ENCODE measurements at places on chromosomes 2 and 18.
A peak's percentile ranks its signal among the peaks of the same experiment; 100 is the strongest.

DNA sequence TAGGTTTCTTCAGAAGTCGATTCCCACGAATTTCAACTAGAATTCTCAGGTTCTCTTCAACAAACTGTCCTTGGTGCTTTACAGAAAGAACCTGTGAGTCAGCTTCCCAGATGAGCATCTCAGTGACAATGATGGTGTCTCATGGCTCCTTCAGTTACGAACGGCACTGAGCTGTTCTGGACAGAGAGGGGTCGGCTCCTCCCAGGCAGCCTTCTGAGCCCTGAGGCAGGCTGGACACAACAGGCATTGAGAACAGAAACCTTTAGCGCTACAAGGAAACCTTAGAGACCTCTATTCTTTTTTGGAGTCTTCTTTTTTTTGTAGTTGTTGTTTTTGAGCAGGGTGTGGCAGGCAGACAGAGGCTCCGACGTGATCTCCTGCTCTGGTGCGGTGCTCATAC lies 35.1 kb upstream of the ALKAL2 start:
- no peak for DNase-seq

DNA sequence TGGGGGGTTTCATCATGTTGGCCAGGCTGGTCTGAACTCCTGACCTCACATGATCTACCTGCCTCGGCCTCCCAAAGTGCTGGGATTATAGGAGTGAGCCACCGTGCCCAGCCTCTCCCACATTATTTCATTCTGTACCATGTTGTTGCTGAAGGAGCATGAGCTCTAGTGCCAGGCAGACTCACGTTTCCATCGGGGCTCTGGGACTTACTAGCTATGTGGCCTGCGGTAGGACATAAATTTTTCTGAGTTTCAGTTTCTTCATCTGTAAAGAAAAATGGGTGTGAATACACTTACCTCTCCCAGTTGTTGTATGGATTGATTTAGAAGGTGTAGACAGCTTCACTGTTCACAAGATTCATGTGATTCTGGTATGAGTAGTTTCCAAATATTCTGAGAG lies 30.8 kb upstream of the CCL20 start:
- DNase-seq, result no peak

GRCh38 chr2:191018643-191019119 lies 4.7 kb upstream of the STAT1 start:
- no peak for DNase-seq

DNA sequence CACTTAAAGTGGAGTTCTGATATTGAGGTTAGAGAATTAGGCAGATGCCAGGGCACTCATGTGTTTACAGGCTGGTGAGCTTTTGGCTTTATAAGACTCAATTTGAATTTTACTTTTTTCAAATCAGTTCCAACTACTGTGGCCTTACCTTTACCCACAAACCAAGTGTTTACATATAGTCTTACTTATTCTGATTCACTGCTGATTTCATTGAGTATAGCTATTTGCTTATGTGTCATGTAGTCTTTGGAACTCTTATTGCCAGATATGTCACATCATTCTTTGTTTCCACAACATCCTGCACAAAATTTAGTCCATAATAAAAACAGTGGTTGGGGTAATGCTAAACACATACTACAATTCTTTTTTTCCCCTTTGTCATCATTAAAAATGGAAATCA lies 96.5 kb downstream of the XIRP2 start:
- no peak for DNase-seq

DNA sequence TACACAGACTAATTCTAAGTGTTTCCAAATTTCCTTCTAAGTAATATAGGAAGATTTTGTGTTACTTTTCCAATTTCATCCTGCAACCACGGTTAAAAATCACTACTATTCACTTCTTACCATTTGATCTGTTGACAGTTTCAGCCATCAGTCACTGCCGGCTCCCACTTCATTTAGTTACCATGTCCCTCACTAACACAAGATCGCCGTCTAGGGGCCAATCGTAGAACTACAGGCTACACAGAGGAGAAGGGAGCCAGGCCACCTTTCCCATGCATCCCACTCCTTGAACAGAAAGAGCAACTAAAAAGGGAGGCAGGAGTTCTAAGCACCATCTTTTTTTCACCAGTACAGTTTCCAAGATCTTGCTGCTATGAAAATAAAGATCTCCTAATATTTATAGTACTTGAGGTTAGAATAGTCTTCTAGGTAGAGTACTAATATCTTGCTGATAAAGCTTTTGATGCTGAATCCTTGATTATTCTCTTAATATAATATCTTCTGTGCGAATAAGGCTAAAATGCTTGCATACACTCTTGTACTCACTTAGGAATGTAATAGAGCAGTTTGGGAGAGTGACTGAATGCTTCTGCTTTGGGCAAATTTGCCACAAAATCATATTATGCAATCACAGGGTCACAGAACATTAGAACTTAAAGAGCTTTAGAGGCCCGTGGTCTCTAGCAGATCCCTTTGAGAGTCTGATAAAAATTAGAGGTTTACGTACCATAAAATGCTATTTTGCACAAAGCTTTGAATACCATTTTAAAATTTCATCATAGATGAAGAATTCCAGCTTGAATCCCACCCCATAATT lies 39.5 kb upstream of the CYP1B1 start:
- peak; percentile 88 for DNase-seq

GRCh38 chr2:207887500-207887899 lies 117.8 kb upstream of the FZD5 start:
- no peak for DNase-seq

DNA sequence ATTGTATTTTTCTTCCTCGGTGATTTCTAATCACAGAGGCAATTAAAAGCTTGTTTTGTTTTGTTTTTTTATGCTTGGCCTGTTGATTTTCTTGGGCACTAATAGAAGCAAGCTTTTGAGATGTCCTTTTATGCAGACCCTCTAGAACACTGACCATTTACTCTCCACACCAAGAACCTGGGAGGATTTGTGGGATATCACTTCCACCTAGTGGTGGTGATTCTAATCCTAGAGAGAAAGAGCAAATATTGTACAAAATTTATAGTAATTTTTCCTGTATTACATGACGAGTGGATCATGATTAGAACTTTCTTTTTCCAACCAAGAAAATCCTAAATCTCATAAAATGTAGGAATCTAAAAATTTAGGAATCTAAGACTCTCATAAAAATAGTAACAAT lies 23.4 kb downstream of the NEMP2 start:
- no peak for DNase-seq

DNA sequence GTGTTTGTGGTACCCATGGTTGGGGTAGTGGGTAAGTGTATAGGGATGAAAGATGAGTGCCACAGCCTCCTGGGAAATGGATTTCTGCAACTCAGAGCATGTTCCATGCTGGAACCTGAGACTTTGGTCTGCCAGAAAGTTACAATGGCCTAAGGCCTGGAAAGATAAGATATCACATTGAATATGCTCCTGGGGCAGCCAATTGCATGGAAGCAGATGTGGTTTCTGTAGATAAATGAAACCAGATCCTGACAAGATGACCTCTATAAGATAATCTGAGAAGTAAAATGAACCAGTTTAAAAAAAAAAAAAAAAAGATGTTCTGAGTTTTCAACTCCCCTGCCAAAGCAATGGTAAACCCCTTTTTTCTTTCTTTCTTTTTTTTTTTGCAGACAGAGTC lies 91.4 kb upstream of the NCK2 start:
- DNase-seq, result no peak

GRCh38 chr2:72457801-72458516 lies 310.3 kb upstream of the CYP26B1 start:
- no peak for DNase-seq

DNA sequence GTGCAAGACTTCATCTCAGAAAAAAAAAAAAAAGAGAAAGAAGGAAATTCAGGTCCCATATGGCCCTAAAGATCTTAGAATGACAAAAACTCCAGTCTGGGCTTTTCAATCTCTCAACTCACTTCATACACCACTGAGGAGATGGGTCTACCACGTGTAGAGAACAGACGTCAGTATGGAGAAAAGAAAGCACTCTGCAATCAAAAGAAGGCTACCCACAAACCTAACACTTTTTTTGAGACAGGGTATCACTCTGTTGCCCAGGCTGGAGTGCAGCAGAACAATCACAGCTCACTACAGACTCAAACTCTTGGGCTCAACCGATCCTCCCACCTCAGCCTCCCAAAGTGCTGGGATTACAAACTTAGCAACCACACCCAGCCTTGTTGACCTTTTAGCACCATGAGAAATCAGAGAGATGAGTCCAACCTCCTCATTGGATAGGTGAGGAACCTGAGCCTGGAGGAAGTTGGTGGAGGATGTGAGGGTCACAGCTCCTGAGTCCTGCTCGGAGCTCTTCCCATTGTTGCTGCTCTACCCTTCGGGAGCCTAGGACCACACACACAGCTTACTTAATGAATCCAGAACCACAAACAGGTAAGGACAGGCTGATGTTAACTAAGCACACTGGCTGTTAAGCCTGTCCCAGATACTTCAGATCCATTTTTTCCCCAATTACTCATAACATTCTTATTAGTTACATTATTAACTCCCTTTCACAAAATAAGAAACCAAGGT lies 23.7 kb downstream of the TBC1D8 start:
- no peak for DNase-seq

DNA sequence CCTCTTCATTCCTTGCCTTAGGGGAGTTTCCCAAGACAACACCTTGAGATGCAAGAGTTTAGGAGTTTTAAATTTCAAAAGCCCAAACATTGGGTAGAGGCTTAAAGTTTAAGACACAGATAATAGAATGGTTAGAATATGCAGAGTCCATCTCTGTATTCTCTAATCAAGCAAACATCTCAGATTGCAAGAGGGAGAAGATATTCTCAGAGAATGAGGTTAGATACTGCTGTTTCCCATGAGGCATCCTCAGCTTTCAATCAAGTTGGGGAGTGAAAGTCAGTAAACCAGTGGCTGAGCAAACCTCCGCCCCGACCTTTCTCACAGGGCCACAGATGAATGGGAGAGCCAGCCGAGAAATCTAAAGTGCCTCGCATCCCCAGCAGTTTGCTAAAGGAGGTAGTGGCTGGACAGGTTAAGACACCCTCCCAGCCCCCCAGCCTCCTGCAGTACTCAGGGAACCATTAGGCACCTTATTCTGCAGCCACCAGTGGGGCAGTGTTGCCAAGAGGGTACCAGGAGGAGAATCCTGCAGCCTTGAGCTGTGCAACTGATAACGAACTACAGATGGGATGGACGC lies 30.0 kb downstream of the FBXO36 start:
- no peak for DNase-seq

- DNase-seq, result no peak
Measured at GRCh38 chr2:240383099-240383758, 52.2 kb upstream of the GPC1 start.

DNA sequence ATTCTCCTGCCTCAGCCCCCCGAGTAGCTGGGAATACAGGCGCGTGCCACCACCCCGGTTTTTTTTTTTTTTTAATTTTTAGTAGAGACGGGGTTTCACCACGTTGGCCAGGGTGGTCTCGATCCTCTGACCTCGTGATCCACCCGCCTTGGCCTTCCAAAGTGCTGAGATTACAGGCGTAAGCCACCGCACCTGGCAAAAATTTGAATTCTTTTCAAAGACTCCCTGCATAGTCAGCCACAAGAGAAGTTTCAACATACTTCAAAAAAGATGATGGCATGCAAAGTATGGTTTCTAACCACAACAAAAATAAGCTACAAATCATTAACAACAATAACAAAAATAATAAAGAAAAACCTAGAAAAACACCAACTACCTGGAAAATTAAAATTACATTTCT lies 22.0 kb downstream of the HYCC2 start:
- no peak for DNase-seq

- no peak for DNase-seq
Measured at GRCh38 chr2:42008241-42008921, 39.4 kb upstream of the PKDCC start.

GRCh38 chr2:172109256-172109987 lies 6.7 kb upstream of the DLX2 start:
- no peak for DNase-seq

GRCh38 chr18:3932276-3932675 lies 482.3 kb downstream of the TGIF1 start:
- DNase-seq, result no peak

DNA sequence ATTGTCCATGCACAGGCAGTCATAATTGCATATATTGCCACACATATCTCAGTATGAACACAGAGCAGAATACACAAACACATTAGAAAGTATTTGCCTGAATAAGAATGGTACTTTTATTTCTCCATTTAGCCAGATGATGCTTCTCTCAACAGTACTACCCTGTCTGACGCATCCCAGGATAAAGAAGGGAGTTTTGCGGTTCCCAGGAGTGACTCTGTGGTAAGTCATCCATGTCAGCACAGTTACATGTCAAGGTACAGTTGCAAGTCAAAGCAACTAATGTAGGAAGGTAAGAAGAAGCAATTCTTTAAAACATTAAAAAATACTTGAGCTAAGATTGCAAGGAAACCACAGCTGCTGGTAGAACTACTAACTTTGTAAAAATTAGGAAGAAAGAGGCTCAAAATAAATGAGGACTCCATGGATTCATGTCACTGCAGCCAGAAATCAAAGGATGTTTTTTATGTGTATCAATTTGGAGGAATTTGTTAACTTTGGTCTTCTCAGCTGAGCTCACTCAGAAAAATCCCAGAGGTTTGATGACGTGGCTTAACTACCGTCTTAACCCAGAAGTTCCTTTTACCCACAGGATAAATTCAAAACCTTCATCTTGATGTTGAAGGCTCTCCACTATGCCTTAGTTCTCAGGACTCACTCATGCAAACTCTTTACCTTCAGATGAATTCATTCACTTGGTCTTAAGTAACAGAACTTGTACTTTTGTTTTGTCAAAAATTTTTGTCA lies 130.3 kb downstream of the ARHGAP28 start:
- DNase-seq, result no peak

GRCh38 chr2:193446967-193447366 lies 1252.2 kb upstream of the TMEFF2 start:
- DNase-seq, result no peak

- no peak for DNase-seq
Measured at GRCh38 chr2:235495373-235496238, 1.8 kb downstream of the AGAP1 start.

DNA sequence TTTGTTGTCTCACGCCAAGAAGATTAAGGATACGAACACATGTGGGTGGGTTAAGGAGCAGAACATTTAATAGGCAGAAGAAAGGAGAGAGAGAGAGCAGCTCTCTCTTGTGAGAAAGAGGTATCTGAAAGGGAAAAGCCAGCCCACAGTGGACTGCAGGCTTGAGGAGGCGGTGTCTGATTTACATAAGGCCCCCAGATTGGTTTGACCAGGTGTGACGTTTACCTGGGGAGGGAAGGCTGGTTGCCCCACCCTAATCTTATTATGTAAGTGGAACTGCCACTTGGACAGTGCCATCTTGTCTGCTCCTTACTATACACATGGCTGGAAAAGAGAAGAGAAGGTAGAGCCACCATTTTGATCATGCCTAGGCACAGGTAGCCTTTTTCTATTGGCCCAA lies 189.2 kb downstream of the NCK2 start:
- no peak for DNase-seq

GRCh38 chr18:63287691-63288220 lies 31.8 kb downstream of the BCL2 start:
- no peak for DNase-seq

- no peak for DNase-seq
Measured at GRCh38 chr2:191959209-191959608, 112.3 kb upstream of the CAVIN2 start.

DNA sequence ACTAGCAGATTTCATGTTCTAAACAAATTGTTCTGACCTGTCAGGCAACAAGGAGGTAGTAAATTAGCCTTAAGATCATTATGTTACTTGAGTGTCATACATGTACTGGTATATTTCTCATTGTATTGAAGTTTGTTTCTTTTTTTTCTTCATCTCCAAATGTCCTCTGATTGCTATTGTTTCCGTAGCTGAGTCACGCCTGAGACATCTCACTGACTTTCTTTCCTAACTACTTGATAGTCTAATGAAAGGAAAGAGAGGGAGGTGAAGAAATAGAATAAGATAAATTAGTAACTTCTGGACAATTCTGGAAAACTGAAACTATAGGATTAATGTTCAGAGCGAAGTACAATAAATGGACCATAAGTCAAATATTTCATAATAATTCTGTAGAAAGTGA lies 1049.9 kb downstream of the TSN start:
- no peak for DNase-seq
